ENCODE measurements at places on chromosomes 2 and 18.

DNA sequence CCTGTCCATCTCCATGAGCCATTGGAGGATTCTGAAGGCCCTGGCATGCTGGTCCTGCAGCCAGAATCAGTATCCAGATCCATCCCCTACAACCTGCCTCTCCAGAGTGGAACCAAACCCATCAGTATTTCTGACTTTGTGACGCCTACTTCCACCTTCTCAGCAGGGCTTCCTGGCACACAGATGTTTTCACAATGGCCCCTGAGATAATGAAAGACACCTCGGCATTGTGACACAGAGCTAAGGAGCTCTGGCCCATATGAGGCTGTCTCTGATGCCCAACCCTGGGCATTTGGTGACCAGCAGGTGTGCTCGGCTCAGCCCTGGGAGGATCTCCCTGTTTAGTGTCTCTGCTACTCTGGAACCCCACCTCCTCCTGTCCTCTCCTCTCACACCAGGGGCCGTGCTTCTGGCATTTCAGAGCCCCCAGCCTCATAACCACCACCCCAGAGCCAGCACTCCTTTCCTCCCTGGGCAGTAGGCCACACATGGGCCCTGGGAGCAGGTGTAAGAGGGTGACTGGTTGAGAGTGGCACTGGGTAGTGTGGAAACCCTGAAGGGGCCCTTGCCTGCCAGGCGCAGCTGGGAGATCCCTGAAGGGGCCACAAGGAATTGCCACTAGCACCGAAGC lies 38.2 kb downstream of the FOSL2 start:
- no peak for DNase-seq

DNA sequence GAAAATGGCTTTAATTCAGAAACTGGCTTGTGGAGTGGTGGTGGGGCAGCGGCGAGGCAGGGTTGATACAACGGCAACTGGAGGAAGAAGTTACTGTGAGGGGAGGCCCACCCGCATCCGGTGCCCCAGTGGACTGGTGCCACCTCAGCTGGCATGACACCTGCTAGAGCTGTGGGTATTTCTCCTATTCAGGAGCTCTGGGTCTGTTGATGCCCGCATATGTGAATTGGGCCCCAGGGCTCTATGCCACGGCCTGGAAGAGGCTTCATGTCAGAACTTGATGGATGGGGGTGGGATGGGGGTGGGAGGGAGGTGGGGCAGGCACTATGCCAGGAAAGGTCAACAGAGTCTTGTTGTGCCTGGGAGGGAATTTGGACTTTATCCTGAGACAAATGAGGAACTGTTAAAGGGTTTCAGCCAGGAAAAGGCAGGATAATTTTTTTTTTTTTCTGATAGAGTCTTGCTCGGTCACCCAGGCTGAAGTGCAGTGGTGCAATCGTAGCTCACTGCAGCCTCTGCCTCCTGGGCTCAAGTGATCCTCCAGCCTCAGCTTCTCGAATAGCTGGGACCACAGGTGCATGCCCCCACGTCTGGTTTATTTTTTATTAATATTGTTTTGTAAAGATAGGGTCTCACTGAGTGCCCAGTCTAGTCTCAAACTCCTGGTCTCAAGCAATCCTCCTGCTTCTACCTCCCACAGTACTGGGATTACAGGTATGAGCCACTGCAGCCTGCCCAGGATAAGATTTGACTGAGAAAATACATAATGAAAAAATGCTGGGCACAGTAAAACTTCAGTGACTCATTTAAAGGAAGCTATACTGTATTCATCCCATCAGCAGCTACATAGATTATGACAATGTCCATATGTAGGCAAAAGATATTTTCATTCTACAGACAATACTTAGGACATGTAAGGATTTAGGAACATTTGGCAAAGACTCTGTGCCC lies 52.6 kb downstream of the SH2D6 start:
- DNase-seq: no peak

DNA sequence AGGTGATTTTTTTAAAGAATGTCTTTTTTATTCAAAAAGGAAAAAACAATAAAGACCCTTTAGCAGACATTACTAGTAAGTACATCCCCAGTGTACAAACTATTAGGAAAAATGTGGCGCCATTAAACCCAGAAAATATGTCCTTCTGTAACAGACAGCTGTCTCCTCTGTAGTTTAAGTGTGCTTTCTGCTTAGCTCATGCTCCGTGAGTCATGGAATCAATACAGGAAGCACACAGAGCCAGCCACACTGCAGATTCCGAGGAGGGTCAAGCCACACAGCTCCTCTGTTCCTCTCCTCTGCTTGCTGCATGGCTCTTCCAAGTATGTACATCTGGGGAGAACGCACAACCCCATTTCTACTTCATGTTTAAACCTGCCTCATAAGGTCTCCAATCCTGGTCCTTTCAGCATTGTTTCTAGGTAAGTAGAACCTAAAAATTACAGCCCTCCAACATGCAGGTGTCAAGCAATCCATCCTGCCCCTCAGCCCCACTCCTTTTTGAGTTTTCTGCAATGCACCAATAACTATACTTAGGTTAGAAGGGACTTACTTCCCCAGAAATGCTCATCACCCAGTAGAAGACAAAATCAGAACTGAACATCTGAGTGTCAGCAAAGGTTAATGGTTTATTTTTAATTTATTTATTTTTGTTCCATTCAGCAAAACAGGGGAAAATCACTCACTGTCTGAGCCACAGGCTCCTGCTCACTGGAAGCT lies 37.5 kb downstream of the ACVR1 start:
- DNase-seq: peak; percentile 70

DNA sequence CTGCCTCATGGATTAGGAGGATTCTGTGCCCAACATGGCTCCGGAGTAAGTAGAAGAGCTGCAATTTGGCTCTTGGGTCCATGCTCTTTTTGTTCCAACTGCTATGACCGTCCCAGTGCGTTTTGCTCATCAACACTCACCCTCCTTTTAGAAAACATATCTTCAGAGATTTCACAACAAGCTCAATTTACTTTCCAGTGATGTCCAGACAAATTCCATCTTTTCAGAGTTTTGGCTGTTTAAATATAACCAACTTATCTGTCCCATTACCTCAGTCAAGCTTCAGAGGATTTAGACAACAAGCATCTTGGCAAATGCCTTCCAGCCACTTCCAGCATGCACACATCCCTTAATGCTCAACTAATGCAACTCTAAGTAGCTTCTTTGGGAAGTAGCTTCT lies 6.9 kb upstream of the SLC14A2 start:
- DNase-seq: no peak

DNA sequence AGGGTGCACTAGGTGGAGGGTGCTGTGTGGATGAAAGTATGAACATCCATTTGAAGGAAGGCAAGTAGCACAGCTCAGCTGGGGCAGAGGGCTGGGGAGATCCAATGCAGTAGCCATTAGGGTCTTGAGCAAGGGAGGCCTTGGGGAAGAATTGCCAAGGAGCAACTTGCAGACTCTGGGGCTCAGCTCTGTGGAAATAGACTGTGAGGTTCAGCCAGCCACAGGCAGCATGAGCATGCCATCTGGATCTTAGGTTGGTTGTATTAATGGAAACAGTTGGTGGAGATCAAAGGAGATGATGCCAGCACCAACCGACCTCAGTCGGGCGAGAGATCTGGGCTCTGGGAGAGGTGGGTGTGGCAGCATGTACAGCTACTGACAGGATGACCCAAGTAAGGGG lies 5.6 kb downstream of the ZAP70 start:
- no peak for DNase-seq
